ENCODE measurements at places on chromosomes 2 and 18. TPM values are rescaled to one million over a fixed set of nuclear protein-coding genes. Genes with fewer than 3 reads are reported as not detected.

GRCh38 chr2:118374974-118375755, 286.9 kb downstream of the INSIG2 start:
- H3K27ac ChIP-seq, result no peak overlapping the region
- no peak overlapping the region for H3K4me3 ChIP-seq
- no peaks in the 10 kb centered on the region for H3K27me3 ChIP-seq
- peak; percentile 34 for DNase-seq
- peaks cover 8% of the 10 kb centered on the region for H3K4me1 ChIP-seq
- H3K36me3 ChIP-seq, result no peaks in the 10 kb centered on the region

Gene ZNF892
- 5.9 TPM for total RNA-seq

DNA sequence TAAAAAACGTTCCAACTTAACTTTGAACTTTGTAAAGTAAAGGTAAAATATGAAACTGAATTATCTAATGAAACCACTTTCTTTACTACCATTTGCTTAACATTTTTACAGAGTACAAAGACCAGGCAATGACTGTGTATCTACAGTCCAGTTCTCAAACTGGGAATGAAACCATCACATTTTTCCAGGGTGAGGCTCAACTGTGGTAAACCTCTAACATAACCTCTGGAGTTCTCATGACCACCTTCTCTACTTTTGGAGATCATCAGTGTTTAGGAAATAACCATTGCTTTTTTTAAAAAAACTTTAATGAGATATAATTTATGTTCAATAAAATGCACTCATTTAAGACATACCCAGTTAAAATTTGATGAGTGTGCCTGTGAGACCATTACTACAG, 223.5 kb downstream of the RNF152 start:
- no peaks in the 10 kb centered on the region for H3K4me1 ChIP-seq
- no peak overlapping the region for H3K27ac ChIP-seq
- DNase-seq, result peak; percentile 80
- H3K4me3 ChIP-seq, result no peak overlapping the region

DNA sequence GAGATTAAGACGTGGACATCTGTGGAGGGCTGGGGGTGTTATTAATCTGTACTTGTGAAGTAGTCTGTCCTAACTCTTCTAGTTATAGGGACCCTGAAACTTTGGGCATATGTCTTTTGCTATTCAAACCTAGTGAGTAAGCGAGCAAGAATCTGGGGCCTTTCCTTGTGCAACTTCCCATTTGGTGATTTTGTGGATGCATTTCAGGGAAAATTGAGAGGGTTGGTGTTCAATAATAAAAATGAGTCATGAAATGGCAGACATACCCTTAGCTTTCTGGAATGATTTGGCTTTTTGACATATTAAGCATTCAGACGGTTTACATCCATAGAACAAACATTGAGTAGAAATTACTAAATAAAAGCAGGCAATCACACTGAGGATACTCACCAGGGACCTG, 17.0 kb downstream of the COL4A4 start:
- H3K4me3 ChIP-seq, result no peak overlapping the region
- DNase-seq, result peak; percentile 37
- no peak overlapping the region for H3K27ac ChIP-seq
- H3K27me3 ChIP-seq, result no peaks in the 10 kb centered on the region
- H3K4me1 ChIP-seq, result no peaks in the 10 kb centered on the region

DNA sequence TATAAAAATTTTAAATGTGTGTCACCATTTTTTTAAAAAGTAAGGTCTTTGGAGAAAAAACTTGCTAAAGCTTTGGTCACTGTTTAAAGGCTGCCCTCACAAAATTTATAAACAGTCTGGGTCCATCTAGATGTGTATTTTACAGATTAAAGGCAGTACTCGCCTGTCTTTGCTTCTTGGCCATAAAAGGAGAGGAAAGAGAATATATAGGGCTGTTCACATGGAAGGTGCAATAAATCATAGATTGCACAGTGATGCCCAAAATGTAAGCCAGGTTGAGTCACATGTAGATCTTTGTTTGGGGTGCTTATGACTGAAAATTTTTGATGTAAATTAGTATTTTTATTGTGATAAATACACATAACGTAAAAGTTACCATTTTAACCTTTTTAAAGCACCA, 55.6 kb downstream of the MTCL1 start:
- DNase-seq, result no peak
- no peak overlapping the region for H3K4me3 ChIP-seq
- H3K4me1 ChIP-seq, result peaks cover 14% of the 10 kb centered on the region
- H3K27me3 ChIP-seq, result no peaks in the 10 kb centered on the region

All from astrocyte (in vitro differentiated cells and primary cell).